Fibroblast of the aortic adventitia (primary cell): ENCODE measurements at places on chromosomes 3 and 15.

GRCh38 chr3:125990253-125990970 lies 21.4 kb downstream of the ROPN1B start:
- peak; percentile 85 for DNase-seq

DNA sequence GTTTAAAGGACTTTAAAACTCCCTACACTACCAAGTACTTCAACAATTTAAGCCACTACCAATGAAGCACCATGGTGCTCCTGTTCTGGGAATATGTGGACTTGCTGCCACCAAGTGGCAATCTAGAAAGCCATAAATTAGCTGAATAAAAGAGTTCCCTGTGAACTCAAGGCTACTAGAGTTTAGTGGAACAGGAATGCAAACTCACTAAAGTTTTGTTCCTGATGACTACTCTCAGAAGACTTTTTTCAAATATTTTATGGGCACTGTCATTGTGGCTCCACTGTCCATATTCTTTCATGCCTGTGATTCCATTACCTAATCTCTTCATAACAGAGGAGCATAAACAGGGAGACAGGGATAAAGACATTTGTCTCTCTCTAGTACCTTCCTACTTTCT lies 63.9 kb downstream of the TMCC1 start:
- peak; percentile 94 for DNase-seq

- DNase-seq = no peak
These were observed 2.9 kb upstream of the PRKCD start for GRCh38 chr3:53157974-53158580.

GRCh38 chr15:88995449-88995848 lies 82.3 kb upstream of the MFGE8 start:
- peak; percentile 22 for DNase-seq

GRCh38 chr3:189848395-189849040 lies 217.3 kb downstream of the TP63 start:
- peak; percentile 83 for DNase-seq

DNA sequence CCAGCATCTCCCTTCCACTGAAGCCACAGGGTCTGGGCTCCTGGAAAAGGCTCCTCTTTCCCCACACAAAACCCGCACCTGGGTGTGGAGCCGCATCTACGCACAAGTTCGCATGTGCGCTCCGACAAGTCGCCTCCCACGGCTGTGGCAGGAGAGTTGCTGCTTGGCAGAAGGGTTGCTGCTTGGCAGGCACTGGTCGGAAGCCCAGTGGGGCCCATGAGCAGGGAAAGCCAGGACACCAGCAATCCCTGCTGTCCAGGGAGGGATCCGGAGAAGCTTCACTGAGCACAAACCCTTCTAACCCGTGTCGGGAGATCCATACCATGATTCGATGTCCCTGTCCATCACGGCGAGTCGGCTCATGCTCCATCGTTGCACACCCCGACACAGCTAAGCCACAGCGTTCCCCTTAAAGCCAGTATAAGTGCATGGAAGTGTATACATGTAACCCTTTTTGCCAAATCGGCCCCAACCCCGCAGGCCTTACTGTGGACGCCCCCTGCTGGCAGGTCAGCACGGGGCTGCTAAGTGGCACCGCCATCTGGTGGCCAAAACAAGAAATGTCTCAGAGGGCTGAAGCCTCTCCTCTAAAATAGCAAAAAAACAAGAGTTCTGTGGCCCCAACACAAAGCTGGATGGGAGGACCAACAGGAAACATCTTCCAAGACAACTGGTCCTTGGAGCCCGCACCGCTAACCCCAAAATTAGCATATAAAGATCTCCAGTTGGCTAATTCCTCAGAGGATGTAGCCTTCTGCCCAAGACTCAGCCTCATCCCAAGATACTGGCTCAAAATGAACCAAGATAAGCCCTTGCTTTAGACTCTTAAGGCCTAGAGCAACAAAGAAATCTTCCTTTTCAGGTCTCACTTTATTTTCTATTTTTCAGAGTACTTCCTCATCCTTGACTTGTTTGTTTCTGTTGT lies 8.3 kb downstream of the ANKRD63 start:
- DNase-seq = peak; percentile 87

DNA sequence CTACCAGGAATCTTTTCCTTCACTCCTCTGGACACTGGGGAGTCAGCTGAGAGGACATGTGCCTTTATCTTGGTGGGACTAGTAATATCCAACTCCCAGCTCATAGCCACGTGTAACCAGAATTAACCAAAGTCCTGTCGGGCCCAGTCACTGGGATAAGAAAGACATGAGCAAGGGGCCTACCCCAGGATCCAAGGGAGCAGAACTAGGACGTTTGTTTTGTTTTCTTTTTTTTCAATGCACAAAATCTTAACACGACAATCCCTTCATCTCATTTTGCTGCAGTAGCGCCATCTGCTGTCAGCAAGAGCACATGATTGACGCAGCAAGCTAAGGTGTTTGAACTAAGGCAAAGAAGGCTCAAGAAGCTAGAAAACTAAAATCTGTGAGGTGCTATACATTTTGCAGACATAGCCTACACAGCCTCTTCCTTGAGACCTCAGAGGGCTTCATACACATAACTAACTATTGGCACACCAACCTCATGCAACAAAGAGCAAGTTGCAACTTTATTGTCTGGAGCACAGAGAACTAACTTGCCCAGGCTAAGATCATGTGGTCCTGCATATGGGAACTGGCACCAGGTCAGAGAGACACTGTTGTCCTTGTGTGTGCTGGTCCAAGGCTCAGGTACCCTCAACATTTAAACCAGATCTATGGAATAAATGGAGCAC lies 43.6 kb downstream of the RLBP1 start:
- DNase-seq = peak; percentile 90

- DNase-seq = peak; percentile 79
These were observed 143.4 kb upstream of the RASGRP1 start for GRCh38 chr15:38707802-38708671.

DNA sequence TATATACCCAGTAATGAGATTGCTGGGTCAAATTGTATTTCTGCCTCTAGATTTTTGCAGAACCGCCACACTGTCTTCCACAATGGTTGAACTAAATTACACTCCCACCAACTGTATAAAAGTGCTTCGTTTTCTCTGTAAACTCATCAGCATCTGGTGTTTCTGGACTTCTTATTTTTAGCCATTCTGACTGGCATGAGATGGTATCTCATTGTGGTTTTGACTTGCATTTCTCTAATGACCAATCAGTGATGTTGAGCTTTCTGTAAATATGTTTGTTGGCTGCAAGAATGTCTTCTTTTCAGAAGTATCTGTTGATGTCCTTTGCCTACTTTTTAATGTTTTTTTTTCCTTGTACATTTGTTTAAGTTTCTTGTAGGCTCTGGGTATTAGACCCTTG lies 182.9 kb upstream of the TRIM42 start:
- DNase-seq = no peak

DNA sequence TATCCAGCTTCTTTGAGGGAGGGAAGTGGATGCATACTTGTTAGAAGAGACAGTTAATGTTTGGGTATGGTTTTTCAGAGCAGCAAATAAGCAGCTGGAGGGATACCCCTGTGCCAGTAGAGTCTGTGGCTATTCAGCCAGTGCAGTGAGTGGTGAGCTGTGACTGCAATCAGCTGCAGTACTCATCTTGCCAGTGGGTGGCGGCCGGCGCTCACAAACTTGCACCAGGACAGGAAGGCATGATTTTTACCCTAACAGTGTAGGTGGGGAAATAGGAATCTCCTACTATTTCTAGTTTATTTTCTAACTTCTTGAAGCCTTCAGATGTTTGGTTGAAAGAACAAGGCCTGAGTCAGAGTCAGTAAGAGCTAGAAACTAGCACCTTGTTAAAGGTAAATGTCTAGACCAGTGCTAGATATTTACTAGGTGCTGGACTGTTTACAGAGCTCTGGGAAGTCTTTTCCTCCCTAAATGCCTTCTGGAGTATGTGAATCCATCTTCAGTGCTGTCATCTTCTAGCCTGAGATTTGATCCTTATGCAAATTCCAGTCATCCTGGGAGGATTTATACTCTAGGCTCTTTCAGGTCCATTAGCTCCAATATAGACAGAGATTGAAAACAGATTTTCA lies 23.6 kb downstream of the TIMP4 start:
- DNase-seq = peak; percentile 71

GRCh38 chr3:151171145-151171757 lies 31.8 kb downstream of the GPR171 start:
- DNase-seq = no peak

DNA sequence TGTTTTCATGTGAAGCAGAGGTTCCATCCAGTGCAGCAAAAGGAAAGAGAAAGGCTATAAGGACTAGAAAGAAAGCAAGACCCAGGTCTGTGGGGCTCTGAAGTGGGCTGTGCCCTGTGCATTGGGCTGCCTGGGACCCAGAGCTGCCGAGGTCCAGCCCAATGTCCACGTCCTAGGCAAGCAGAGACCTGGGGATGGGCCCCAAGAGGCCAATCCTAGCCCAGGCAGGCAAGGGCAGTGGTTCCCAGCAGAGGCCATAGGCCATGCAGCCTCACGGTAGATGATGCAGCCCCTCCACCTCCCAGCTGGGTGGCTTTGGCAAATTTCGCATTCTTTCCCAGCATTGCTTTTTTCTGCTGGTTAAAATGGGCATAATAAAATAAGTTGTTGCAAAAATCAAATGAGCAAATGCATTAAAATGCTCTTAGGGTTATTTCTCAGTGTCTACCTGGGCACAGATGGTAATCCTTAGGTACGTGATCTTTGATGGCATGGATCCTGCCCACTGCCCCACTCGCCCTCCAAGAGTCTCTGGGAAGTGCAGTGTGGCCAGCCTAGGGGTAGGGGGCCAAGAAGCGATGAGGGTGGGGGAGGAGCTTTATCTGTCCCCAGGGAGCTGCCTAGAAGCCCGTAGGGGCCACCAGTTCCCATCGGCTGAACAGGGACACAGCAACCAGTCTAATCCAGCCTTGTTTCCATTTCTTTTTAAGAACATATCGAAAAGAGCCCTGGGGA lies 22.3 kb upstream of the GP9 start:
- DNase-seq = no peak

- no peak for DNase-seq
These were observed 8.9 kb upstream of the SPPL2A start for GRCh38 chr15:50774450-50774849.

GRCh38 chr15:99574502-99574901 lies 8.7 kb downstream of the MEF2A start:
- no peak for DNase-seq

- DNase-seq = no peak
These were observed 612.6 kb downstream of the FOXP1 start for GRCh38 chr3:70970952-70971351.

DNA sequence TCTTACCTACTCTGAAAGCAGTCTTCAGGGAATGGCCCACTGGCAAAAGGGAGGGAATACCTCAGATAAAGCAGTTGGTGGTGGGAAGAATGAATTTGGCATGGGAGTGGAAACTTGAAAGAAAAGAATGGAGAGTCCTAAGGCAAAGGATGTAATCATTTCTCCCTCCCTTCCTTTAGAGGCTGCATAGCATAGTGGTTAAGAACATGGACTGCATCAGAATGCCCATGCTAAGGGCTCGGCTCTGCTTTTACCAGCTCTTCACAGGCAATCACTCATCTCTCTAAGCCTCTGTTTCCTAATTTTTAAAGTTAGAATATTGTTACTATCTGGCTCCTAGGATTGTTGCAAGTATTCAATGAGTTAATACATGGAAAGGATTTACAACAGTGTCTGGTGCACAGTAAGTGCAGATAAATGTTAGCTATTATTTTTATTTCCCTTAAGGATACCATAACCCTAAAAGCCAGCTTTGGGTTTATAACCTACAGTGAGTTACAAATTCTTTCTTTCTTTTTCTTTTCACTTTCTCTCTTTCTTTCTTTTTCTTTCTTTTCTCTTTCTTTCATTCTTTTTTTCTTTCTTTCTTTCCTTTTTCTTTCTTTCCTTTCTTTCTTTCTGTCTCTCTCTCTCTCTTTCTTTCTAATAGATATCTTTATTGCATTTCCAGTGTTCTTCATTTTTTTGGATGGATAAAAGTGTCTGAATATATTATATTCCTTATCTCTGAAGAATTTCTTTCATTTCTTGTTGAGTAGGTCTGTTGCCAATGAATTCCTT lies 23.6 kb downstream of the VEPH1 start:
- no peak for DNase-seq

DNA sequence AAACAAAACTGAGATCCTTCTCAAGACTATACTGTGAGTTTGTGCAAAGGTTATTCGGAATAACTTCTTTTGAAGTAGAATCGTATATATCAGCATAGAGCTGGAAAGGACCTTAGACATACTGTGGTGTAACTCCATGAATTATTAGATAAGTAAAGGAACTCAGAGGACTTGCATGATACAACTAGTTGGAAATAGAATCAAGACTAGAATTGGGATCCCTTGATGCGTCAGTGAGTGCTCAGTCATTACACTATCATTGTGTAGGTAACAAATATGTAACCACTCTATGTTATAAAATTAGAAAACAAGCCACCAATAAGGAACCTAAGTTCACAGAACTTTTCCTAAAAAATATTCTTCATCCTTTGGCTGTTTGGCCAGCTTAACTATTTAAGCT lies 61.1 kb downstream of the CBLB start:
- DNase-seq = no peak

GRCh38 chr15:83498801-83499200 lies 51.7 kb downstream of the SH3GL3 start:
- no peak for DNase-seq

GRCh38 chr3:148074946-148075345 lies 622.8 kb upstream of the AGTR1 start:
- no peak for DNase-seq

DNA sequence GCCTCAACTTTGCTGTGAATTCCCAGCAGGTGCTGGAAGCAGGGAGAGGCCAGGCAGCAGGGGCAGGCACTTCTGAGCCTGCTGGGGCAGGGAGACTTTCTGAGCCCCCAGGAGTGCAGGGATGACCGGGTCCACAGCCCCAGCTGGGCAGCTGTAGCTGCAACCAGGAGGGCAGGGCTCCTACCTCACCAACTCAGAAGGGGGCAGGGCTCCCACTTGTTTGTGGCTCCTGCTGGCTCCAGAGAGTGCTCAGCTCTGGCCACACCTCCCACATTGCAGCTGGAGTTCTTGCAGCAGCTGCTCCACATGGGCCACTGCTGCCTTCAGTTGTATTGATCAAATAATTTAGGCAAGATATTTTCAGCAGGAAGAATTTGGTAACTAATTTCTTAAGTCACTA lies 812.3 kb downstream of the NSUN3 start:
- no peak for DNase-seq

- no peak for DNase-seq
These were observed 484.5 kb upstream of the NR2F2 start for GRCh38 chr15:95845862-95846515.

- DNase-seq = no peak
These were observed 62.1 kb downstream of the EFCAB12 start for GRCh38 chr3:129366312-129366831.

GRCh38 chr15:90138071-90138833 lies 36.0 kb upstream of the IDH2 start:
- no peak for DNase-seq

- DNase-seq = peak; percentile 66
These were observed 329.3 kb upstream of the THBS1 start for GRCh38 chr15:39251413-39252133.

GRCh38 chr3:23553353-23553752 lies 252.4 kb upstream of the UBE2E1 start:
- DNase-seq = no peak
